ENCODE measurements at places on chromosomes 13 and 19. TPM values are rescaled to one million over a fixed set of nuclear protein-coding genes. Genes with fewer than 3 reads are reported as not detected.

- DNase-seq: no peak
These were observed 191.8 kb downstream of the GPC6 start for GRCh38 chr13:93418398-93418797.

DNA sequence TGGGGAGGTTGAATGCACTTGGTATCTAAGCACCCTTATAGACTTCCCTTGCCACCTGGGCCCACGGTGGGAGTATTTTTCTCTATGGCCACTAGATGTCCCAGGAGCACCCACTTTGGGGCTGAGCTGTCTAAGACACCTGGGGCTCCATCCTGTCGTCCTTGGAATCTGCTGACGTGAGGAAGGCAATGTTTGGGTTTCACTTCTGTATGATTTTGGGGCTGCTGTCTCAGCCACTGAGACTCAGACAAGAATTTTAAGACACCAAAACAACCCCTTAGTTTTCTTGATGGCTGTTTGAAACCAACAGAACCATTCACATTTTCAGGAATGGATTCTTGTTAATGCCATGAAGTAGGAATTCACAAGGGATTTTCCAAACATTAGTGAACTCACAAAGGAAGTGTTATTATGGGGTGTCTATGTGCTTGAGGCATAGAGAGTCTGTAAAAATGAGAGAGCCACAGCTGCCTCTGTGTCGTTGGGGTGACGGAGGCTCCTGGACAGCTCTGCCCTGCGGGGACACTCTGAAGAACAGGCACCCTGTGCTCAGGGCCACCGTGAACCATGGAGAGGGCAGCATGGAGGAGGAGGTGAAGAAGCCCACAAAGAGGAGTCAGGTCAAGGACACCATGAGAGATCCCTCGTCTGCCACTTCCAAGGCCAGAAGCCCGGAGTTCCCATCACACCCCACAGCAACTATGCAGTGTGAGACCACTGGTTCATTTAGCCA, 106.8 kb upstream of the SPATA13 start:
- peak; percentile 63 for DNase-seq

- no peak for DNase-seq
These were observed 6.6 kb upstream of the FBXW9 start for GRCh38 chr19:12703046-12703445.

- DNase-seq: no peak
These were observed 9.0 kb downstream of the BLOC1S3 start for GRCh38 chr19:45187421-45188100.

GRCh38 chr13:106475852-106476251, 59.6 kb downstream of the EFNB2 start:
- DNase-seq: no peak

- DNase-seq: no peak
These were observed 1315.4 kb downstream of the PCDH9 start for GRCh38 chr13:65914716-65915115.

GRCh38 chr19:46958532-46958931, 61.1 kb upstream of the NPAS1 start:
- no peak for DNase-seq

GRCh38 chr19:14835011-14835410, at the start of the genes OR7A5 and OR7C1:
Gene OR7A5, minus strand, starts transcription at chr19:14835185. Its CDS starts 6,944 bp downstream, at chr19:14828241.
Gene OR7C1, minus strand, starts transcription at chr19:14835185. Its CDS starts 35,049 bp downstream, at chr19:14800136.
- DNase-seq: peak; percentile 53

DNA sequence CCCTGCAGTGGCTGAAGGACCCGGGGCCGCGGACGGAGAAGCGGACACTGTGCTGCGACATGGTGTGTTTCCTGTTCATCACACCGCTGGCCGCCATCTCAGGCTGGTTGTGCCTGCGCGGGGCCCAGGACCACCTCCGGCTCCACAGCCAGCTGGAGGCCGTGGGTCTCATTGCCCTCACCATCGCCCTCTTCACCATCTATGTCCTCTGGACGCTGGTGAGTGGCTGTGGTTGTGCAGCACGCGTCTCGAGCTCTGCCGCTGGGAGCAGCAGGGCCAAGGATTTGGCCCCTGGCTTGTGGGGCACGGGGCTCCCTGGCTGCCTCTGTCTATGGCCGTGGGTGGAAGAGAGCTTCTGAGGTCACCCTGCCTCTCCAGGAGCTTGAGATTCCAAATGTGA, 14.1 kb upstream of the HNRNPM start:
- no peak for DNase-seq

DNA sequence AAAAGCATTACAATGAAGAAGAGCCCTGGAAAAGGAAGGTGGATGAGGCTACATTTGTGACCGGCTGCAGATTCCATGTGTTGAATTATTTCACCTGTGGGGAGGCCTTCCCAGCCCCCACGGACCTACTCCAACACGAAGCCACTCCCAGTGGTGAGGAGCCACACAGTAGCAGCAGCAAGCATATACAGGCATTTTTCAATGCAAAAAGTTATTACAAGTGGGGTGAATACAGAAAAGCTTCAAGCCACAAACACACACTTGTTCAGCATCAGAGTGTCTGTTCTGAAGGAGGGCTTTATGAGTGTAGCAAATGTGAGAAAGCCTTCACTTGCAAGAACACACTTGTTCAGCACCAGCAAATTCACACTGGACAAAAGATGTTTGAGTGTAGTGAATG, 5.0 kb downstream of the ZNF551 start:
- DNase-seq: no peak

DNA sequence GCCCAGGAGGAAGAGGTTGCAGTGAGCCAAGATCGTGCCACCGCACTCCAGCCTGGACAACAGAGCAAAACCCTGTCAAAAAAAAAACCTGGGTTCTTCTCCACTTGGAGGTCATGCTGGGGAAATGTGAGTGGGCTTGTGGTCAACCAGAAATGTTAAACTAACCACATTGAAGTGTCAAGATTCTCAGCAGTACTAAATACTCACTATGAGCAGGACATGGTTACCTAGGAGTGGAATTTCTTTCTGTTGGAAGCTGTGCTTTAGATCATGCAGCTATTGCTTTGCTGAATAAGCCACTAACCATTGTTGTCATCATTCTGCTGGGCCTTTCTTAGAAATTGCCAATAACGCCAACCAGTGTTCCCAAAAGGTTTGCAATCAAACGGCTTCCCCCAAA, 253.3 kb upstream of the TSHZ3 start:
- no peak for DNase-seq

DNA sequence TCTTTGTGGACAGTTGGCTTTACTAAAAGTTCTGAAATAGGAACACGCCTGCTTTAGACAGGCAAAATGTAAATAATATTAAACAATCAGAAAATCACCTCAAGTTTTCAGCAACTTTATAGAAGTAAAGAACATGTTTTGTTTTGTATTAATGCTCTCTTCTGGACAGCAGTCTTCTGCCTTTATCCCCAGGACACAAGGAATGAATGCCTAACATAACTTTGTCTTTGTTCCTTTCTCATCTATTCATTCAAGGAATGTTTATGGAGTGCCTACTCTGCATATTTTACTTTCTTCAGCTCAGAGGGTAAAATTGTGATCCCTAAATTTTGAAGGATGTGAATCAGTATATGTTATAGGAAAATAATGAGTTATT, 325.4 kb downstream of the FOXO1 start:
- no peak for DNase-seq

DNA sequence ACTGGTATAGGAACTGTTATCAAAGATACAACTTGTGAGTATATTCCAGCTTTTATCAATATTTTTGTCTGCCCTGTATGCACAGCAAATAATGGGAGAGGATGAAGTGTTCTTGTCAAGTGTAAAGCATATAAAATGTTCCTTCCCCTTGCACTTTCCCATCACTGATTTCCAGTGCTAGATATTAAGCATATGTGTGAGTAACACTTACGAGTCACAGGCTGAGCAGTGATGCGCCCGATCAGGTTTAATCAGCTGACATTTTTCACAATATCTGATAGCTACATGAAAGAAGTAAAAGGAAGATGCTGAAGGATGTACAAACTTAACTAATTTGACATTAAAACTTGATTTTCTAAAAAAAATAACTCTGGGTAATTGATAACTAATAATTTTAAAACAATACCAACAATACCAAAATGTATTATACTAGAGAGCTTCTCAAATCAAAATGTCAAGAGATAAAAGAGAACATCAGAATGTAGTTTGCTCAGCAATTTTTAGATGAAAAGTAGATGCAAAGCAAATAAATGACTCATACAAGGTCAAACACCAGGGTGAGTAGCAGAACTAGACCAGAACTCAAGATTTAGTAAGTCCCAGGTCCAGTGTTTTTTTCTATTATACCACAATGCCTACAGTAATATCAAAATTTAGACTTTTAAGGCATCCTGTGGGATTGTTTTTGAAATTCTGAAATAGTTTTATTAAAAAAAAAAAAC, 56.4 kb downstream of the ZDHHC20 start:
- no peak for DNase-seq

DNA sequence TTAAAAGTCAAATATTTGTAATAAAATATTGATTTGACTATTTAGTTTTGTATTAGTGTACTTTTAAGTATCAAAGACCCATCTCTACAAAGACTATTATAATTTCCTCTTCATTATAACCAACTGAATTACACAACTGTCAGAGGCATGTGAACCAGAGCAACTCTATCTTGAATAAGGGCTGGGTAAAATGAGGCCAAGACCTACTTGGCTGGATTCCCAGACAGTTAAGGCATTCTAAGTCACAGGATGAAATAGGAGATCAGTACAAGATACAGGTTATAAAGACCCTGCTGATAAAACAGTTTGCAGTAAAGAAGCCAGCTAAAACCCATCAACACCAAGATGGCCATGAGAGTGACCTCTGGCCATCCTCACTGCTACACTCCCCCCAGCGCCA, 36.2 kb upstream of the ATP12A start:
- no peak for DNase-seq

- DNase-seq: no peak
These were observed 1604.8 kb downstream of the OLFM4 start for GRCh38 chr13:54633456-54633855.

DNA sequence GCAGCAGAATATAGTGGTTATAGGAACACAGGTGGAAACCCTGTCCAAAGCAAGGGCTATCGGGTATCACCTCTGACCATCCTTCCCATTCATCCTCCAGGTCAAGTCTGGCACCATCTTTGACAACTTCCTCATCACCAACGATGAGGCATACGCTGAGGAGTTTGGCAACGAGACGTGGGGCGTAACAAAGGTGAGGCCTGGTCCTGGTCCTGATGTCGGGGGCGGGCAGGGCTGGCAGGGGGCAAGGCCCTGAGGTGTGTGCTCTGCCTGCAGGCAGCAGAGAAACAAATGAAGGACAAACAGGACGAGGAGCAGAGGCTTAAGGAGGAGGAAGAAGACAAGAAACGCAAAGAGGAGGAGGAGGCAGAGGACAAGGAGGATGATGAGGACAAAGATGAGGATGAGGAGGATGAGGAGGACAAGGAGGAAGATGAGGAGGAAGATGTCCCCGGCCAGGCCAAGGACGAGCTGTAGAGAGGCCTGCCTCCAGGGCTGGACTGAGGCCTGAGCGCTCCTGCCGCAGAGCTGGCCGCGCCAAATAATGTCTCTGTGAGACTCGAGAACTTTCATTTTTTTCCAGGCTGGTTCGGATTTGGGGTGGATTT, 2.1 kb upstream of the RAD23A start:
- no peak for DNase-seq

- DNase-seq: no peak
These were observed 35.0 kb downstream of the AMER2 start for GRCh38 chr13:25136880-25137787.

DNA sequence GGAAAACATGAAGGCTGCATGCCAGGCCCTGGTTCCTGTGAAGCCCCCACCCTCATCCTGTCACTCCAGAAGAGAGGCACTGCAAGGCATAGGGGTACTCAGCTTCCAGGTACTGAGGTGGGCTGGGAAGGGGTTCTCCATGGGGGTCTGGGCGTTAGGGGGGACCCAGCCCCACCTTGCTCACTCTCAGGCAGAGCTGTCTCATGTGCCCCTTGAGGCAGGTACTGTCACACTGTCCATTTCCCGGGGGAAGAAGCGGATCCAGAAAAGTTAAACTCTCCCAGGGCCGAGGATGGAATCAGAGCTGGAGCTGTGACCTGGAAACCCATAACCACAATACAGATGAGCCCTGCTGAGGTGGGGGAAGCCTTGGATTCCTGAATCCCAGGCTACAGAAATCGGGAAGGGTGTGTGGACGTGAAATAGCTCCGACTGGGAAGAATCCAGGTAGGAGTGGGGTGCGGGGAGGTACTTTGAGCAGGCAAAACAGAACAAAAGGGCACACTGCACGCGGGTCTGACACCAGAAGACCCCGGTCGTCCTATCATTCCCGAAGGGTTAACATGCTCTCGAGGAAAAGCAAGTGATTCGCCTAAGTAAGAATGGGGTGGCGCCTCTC, 540 bp upstream of the USE1 start:
- no peak for DNase-seq

- no peak for DNase-seq
These were observed 59.0 kb downstream of the WDFY2 start for GRCh38 chr13:51643105-51643881.

DNA sequence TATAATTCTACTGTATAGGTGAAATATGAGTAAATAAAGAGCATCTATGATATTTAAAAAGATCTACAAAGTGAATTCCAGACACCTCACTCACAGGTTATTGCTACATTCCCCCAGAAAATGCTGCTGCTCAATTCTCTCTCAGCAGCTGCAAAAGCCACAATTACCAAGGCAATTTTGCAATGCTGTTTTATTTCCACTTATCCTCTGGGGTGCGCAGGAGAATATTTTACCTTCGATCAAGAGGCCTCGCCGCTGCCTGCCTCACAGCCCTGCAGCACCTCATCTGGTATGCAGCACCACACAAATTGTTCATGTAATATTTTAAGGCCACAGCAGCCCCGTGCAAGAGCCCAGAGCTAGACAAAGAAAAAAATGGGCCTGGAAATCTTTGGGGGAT, 333.2 kb downstream of the DNAJC15 start:
- no peak for DNase-seq

GRCh38 chr19:4279267-4279529, 132 bp downstream of the SHD start:
- no peak for DNase-seq

- no peak for DNase-seq
These were observed 81.1 kb downstream of the STK24 start for GRCh38 chr13:98495627-98496478.

- no peak for DNase-seq
These were observed 7.5 kb upstream of the CTXN1 start for GRCh38 chr19:7933411-7933810.

GRCh38 chr19:10007371-10008183, 2.7 kb downstream of the COL5A3 start:
- DNase-seq: no peak

- DNase-seq: no peak
These were observed 54.9 kb upstream of the PTPRS start for GRCh38 chr19:5395556-5395955.

Gene MYBPC2
- polyA plus RNA-seq: 0.58 TPM

Gene SIGLEC11
- 4.6 TPM for polyA plus RNA-seq

Gene BST2
- 160 TPM for polyA plus RNA-seq

Gene ZNF729
- polyA plus RNA-seq: 0.76 TPM

Gene PSG6
- not detected for polyA plus RNA-seq

Gene ZNF700
- 16.6 TPM for polyA plus RNA-seq

Gene LILRA1
- 0.51 TPM for polyA plus RNA-seq

Gene SMAD9
- polyA plus RNA-seq: 32.4 TPM

Measured in right renal cortex interstitium (tissue), 3 donors.